ENCODE measurements at places on chromosomes 16 and 17.

- no peak for DNase-seq
These were observed 1.2 kb downstream of the TRIM47 start for GRCh38 chr17:75876938-75877751.

GRCh38 chr17:10316801-10317542, 55.8 kb downstream of the MYH13 start:
- no peak for DNase-seq

DNA sequence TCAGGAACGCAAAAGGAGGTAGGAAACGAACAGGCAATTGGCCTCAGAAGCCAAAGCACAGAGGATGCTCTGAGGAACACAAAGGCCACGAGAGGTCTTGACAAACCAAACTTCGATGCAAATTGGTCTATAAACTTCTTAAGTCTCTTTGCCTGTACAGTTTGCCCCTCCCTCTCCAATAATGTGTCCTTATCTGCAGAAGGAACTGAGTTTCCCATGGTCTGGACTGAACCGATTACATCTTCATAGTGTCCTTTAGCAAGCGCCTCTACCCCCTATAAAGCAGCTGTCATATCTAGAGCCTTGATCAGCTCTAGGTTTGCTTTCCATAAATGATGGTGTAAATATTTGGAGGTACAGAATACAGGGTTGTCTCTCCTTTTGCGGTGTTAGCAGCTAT, 3.1 kb upstream of the CDRT4 start:
- no peak for DNase-seq

DNA sequence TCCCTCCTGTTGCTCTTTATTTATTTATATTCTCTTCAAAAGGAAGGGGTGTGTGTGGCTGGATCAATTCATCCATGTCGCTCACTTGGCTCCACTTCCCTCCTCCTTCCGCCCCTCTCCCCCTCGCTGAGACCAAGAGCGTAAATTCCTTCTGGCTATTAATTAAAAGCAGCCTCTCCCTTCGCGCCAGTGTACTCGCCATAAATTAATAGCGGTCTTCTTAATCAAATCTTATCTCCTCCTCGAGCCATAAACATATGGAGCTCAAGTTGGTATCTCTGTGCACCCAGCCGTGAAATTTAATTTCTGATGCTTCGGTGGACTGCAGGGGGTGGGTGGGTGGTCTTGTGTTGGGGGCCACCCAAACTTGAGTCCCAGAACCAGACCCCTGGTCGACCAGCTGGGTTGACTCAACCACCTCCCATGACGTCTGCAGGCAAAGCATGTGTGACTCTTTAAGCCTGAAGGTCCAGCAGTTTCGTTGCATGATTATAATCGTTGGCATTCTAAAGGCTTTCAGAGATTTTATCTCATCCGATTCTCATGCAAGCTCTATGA, 57.9 kb downstream of the SDK2 start:
- no peak for DNase-seq

DNA sequence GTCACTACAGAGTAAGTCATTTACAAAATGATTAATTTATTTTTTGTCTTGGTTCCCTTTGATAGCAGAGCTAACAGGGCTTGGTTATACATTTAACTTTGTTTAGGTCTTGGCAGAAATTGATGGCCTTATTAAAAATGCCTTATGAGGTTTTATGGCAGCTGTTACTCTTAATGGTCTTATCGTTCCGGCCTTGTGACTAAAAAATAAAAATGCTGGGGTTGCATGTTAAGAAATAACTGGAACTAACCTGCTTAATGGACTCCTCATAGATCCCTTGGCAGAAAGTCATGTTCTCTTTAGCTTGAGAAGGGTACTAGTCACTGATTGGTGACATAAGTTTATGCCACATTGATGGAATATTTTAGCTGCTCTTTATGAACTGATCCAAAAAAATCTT, 18.3 kb downstream of the COX11 start:
- no peak for DNase-seq

DNA sequence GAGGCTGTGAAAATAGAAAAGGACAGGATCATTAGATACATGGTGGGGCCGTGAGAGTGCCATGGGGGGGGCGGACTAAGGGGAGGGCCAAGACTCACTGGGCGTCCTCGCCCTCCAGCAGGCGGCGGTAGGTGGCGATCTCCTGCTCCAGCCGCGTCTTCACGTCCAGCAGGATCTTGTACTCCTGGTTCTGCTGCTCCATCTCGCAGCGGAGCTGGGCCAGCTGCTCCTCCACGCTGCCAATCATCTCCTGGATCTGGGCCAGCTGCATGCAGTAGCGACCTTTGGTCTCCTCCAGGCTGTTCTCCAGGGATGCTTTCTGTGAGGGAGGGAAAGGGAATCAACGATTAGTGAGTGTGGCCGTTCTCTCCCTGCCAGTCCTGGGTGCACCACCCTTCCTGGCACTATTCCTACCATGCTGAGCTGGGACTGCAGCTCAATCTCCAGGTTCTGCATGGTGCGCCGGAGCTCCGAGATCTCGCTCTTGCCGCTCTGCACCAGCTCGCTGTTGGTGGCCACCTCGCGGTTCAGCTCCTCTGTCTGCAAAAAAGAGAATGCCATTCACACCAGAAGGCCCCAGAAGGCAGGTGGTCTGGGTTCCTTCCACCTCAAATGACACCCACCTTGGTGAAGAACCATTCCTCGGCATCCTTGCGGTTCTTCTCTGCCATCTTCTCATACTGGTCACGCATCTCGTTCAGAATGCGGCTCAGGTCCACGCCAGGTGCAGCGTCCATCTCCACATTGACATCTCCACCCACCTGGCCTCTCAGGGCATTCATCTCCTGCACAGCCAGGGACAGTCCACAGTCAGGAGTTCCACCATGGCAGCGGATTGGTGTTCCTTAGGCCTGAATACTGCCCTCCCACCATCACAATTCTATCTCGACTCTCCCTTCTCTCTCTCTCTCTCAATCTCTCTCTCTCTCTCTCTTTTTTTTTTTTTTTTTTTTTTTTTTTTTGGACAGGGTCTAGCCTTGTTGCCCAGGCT, 3.3 kb downstream of the KRT14 start:
- DNase-seq = no peak

DNA sequence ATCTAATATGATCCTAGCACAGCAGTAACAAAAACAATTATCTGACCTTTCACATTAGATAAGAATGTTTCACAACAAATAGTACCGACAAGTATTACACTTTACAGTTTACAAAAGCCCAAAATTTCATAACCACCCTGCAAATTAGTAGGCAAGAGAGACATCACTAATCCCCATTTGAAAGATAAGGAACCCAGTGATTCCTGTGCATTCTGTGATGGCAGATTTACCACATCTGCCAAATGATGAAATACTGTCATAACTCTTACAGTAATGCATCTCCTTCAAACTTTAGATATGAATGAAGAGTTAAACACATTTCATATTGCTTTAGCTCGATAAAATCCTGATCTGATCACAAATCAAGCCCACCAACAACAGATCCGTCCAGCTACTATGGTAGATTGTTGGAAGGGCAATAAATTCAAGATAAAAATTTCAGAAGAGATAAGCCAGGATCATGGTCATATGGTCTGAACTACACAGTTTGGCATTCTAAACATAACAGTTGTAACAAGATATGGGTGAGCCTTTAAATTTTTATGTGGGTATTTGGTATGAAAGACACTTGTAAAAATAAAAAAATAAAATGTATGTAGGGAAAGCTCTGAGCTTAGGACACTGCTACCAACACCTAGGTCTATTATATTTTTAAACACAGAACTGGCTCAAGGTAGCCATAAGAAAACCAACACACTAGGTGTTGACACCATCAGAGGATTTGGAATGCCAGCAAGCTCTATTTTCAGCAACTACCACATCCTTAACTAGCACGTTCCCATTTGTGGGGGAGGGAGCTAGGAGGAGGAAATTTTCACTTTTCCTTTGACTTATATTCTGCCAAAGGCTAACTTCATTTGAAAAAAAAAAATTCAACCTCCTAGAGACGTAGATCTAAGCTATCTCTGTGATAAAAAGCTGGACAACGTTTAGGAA, 9.3 kb downstream of the YWHAE start:
- DNase-seq = no peak

DNA sequence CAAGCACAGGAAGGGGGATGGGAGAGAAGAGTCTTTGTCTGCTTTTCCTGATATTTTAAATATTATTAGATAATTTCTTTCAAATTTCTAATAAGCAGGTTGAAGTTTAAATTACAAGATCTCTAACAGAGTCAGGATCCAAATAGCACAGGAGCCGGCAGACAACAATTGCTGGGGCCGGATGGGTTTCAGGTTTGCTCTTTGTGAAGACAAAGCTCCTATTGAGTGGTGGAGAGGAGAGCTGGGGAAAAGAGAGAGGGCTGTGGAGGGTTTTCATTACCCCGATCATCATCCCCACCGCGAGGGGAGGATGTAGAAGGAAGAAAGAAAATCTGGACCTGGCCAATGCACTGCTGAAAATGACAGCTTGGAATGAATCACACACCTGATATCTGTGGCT, 197.3 kb downstream of the SOX9 start:
- DNase-seq = no peak

DNA sequence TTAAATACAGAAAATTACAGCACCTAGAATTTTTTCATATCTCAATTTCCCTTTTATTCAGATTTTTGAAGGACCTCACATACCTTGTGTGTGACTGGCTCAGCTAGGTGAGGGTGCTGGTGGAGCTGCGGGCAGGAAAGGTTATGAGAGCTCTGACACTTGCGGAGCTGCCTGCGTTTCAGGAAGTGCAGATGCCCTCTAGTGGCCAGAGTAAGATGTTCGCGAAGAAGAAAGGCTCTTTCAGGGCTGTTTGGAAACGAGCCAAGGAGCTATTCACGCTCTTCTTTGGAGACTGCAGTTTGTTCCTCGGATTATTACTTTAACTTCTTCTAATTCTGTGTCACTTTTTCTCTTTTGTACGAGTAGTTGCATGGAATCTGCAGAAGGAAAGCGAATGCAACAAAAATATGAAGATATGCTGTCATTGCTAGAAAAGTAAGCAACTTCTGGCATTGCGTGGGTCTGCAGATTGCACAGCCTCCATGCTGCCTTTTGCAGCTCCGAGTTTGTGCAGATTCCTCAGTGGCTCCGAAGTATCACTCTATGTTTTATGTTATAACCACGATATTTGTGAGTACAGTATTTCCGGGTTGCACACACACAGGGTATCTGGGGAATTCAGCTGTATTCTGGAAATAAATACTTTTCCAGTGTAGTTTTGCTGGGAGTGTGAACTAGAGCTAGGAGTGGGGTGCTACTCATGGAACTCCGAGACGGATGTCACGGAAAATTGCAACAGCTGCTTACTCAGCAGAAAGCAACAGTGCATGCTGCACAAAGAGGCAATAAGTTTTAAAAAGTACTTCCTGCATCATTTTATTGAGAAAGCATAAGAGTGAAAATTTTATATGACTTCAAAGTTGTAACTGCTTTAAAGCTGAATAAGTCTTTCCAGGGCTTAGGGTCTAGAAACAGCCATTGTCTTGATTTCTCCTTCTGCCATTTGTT, 46.3 kb downstream of the DNAH9 start:
- DNase-seq = no peak

DNA sequence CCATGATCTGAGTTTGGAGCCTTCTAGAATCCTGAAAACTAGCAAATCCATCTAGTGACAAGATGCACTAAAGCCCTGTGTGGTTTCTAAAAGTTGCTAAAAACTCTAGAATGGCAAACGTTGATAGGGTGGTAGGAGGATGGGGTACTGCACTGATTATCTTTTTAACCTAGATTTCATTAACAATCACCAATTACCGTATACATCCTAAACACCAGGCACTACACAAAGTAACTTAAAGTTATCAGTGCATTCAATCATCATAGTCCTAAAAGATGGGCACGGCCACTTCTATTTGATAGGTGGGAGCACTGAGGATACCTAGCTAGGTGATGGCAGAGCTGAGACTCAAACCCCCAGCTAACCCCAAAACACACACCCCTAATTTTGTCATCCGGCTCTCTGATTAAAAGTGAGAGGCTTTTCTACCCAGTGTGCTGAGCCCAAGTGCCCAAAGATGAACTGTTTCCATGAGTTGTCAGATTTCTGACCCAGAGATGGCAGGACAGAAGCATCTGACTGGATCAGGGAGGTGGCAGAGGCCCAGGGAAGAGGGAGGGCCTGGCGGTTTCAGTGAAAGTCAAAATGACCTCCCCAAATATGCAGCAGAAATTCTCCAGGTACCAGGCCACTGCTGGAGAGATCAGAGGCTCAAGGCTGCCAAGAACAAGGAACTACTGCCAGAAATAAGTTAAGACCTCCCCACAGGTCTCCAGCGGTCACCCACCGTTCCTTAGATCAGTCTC, 396.8 kb downstream of the SOX9 start:
- no peak for DNase-seq

DNA sequence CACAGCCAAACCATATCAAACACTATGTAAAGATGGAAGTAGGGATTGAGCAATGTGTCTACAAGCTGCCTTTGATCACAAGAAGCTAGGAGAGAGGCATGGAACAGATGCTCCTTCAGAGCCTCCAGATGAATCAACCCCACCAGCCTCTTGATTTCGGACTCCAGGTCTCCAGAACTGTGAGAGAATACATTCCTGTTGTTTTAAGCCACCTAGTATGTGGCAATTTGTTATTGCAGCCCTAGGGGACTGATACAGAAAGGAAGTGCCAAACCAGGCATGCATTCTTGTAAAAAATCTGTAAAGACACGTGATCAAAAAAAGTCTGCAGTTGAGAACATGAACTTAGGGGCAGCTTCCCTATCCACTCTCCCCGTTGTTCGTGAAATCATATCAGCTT, 91.1 kb downstream of the C17orf67 start:
- DNase-seq = no peak

- no peak for DNase-seq
These were observed 512 bp upstream of the ENDOV start for GRCh38 chr17:80414508-80414802.

DNA sequence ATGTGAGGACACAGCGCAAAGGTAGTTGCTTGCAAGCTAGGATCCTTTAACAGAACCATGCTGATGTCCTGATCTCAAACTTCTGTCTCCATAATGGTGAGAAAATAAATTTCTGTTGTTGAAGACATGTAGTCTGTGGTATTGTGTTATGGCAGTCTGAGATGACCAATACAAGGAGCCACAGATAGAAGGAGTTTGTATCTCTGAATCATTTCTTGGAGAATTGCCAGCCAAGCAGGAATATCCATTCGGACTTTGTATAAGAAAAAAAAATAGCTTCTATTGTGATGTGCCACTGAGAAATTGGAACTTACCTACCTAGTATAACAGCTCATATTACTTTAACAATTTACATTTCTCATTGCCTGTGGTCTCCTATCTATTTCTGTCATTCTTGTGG, 447.6 kb upstream of the CA10 start:
- no peak for DNase-seq

GRCh38 chr17:21573961-21574610, 118.2 kb upstream of the KCNJ18 start:
- peak; percentile 14 for DNase-seq

DNA sequence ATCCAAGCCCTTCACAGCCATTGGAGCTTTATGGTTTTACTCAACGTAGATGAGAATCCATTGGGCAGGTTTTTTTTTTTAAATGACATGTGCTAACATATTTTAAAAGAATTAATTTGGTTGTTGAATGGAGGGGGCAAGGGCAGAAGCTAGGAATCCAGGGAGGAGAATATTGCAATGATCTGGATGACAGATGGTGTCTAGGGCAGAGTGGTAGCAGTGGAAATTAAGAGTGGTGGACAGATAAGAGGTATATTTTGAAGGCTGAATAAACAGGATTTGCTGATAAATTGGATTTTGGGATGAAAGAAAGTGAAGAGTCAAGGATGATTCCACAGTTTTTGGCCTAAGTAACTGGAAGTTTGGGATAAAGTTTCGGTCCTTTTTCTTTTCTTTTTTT, 54.8 kb upstream of the DHX40 start:
- no peak for DNase-seq

- DNase-seq = peak; percentile 72
These were observed 7.2 kb upstream of the PDP2 start for GRCh38 chr16:66872943-66873684.
